CD4-positive, alpha-beta memory T cell (primary cell): ENCODE measurements at places on chromosomes 5 and 9.
A peak's percentile ranks its signal among the peaks of the same experiment; 100 is the strongest.

GRCh38 chr5:169934990-169935389 lies 45.3 kb downstream of the INSYN2B start:
- no peak for DNase-seq

- DNase-seq = no peak
Measured at GRCh38 chr5:111635151-111635902, 121.7 kb downstream of the NREP start.

DNA sequence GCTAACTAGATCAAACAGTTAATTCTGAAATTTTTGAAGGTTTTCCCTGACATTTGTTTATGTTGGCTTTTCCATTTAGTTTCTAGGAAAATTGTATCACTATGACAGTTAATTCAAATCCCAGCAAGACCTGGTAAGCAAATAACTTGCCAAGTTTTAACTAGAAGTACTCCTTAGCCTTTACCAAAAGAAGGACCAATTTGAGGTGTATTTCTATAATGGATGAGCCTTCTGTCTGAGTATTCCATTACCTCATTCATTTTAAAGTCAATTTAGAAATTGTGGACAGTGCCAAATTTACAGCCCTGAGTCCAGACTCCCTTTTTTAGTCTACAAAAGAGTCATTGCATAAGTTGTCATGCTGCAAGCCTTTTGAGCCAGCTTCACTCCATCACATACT lies 687.6 kb downstream of the CETN3 start:
- DNase-seq = no peak

- no peak for DNase-seq
Measured at GRCh38 chr5:167352801-167353200, 938.6 kb upstream of the WWC1 start.

DNA sequence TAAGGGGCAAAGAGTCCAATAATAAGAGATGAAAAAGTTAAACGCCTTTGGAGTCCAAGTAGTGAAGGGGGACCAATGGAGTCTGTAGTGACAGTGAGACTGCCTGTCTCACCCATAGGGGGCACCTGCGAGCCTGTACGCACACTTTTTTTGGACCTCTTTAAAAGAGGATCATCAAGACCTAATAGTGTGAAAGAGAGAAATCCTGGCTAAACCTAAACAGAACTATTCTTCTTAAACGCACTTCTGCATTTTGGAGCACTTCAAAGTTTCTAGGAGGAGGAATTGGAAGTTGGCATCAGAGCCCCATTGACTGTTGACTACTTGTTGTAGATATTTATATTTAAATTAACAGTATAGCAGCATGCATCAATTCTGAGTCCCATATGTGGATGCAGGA lies 636.1 kb upstream of the KLF4 start:
- no peak for DNase-seq

DNA sequence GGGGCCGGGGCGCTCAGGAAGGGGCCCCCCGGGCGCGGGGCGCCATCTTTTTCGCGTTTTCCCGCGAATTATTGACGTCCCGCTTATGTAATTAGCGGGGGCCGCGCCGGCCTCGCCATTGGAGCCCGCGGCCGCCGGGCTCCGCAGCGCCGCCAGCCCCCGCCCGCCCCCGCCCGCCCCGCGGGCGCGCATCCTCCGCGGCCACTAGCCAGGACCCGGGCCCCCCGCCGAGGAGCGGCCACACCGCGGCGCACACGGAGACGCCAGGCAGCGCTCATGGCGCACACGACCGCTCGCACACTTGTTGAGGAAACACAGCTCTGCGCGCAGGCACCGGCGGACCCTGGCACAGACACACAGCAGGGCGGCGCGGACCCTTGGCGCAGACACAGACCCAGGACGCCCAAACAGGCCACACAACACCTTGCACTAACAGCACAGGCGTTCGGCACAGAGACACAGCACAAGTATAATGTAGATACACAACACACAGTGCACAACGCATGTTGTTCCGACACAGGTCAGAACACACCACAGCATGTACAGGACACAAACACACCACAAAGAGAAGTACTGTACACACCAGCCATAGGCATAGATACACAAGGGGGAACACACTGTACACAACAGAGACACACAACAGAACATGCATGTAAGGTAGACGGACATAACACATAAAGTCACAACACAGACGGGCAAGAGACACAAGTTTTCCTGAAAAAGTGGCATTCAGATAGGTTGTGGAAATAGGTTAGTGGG lies 467 bp upstream of the PHF19 start:
- DNase-seq = peak; percentile 60

GRCh38 chr5:142115937-142116614 lies 7.5 kb downstream of the NDFIP1 start:
- DNase-seq = no peak
